ENCODE measurements at places on chromosomes 13 and 19.
A peak's percentile ranks its signal among the peaks of the same experiment; 100 is the strongest.

DNA sequence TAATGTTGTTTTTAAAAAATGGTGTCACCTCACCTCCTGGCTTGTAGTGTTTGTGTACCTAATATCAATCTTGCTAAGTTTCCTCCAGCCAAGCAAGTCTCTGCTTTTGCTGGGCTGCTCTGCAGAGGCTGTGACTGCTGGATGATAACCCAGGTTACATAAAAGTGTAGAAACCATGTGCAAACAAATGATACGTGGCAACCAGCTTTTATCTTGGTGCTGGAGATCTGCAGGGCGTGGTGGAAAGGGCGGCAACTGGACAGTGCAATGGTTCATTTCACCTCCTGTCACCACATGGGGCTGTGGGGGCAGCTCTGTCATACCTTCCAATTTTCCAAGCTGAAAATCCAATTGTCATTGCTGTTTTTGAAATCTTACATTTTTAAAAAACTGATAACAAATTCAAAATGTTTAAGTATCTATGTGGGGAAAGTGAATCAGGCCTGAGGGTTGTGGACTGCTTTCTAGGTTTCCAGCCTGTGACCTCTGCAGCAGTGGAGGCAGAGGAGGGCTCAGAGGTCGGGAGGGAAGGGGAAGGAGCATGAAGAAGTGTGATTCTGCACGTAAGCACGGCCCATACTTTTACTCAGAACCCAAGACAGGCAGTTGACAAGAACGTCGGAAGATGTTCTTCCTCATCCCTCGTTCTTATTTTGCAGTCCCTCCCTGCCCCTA, 9.7 kb downstream of the GPR42 start:
- no peak for DNase-seq

DNA sequence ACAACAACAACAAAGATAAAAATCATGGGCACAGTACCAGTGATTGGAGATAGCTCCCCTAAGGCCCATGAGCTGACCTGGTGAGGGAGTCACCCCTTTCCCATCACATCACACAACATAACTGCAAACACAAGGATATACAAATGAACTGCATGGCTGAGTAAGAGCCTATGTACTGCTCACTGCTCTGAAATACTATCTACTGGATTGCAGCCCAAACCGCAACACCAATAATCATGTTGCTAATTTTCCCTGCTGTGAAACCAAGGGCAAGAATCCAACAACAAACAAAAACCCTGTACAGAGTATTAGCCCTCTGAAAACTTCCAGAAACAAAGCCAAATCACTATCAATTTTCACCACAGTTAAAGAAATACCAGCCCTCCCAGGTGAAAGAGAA, 1893.2 kb downstream of the PCDH9 start:
- DNase-seq: no peak

DNA sequence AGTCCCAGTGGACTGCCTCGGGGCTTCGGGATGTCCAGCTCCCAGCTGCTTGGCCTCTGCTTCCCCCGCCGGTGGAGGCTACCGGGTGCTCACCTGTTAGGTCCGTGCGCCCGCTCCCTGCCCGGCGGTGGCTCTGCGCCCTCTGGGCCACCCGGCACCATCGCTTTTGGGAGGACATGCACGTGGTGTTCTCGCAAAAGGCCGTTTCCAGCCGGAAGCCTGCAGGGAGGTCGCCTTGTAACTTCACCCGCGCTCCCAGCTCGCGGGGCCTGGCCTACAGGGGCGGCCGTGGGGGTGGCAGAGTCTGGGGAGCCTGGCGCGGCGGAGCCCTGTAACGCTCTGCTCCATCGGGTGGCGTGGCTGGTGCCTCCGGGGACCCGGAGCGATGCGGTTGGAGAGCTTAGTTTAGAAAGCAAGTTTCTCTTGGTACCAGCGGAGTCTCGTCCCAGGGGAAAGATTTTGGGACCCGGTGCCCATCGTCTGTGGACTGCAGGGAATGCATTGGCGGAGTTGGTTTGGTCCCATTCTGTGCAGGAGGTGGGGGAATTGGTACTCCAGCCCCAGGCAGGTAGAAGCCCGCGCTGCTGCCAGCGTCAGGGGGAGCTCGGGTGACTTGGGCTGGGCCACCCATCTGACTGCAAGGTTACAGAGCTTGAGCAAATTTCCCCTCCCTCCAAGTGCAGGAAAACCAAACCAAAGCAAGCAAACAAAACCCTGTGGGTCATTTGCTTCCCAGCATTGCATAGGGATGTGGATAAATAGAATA, 673 bp downstream of the SPATA13 start:
- DNase-seq: peak; percentile 51

DNA sequence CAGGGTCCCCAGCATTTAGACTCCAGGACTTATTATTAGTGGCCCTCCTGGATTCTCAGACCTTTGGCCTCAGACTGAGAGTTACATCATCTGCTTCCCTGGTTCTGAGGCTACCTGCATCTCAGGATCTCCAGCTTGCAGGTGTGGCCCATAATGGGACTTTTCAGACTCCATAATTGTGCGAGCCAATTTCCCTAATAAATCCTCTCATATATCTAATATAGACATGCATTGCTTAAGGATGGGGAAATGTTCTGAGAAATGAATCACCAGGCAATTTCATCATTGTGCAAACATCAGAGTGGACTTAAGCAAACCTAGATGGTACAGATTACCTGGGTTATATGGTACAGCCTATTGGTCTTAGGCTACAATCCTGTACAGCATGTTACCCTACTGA, 116.5 kb upstream of the FBXL3 start:
- no peak for DNase-seq

GRCh38 chr13:61685682-61686012, 270.0 kb upstream of the PCDH20 start:
- no peak for DNase-seq

Measured in activated CD8-positive, alpha-beta memory T cell treated with anti-CD3 and anti-CD28 coated beads, Interleukin-2, amount 50 U/mL, for 4 hours (primary cell).